ENCODE measurements at places on chromosomes 6 and 20. TPM values are rescaled to one million over a fixed set of nuclear protein-coding genes. Genes with fewer than 3 reads are reported as not detected.

The SLC22A16 gene
- total RNA-seq, result not detected

The ZBTB46 gene
- 0.59 TPM for total RNA-seq

The CLIC5 gene
- total RNA-seq, result not detected

The LAMA4 gene
- total RNA-seq, result 174 TPM

The FRK gene
- 0.09 TPM for total RNA-seq

The EYS gene
- total RNA-seq, result 0.05 TPM

The BPIFA1 gene
- total RNA-seq, result not detected

The TREM2 gene
- 0.14 TPM for total RNA-seq

The PFDN6 gene
- total RNA-seq, result 29.2 TPM

The POPDC3 gene
- total RNA-seq, result 13.7 TPM

The ZFP57 gene
- 0.69 TPM for total RNA-seq

The ECT2L gene
- not detected for total RNA-seq

The PKIB gene
- 5.9 TPM for total RNA-seq

The VGLL2 gene
- not detected for total RNA-seq

The GGTLC1 gene
- not detected for total RNA-seq

The CST4 gene
- not detected for total RNA-seq

The MAP7 gene
- total RNA-seq, result 0.30 TPM

The RIPPLY2 gene
- total RNA-seq, result not detected

The HLA-G gene
- total RNA-seq, result not detected

The RFX6 gene
- not detected for total RNA-seq

The TSBP1 gene
- total RNA-seq, result not detected

The BEND6 gene
- 14.3 TPM for total RNA-seq

The CARMIL1 gene
- total RNA-seq, result 4.5 TPM

The C6orf52 gene
- 0.30 TPM for total RNA-seq

The PRKN gene
- total RNA-seq, result 0.30 TPM

The MEP1A gene
- total RNA-seq, result not detected

The ZNF391 gene
- total RNA-seq, result 2.4 TPM

The CPXM1 gene
- 3.9 TPM for total RNA-seq

The LRP11 gene
- 130 TPM for total RNA-seq

The BNIP5 gene
- not detected for total RNA-seq

The PPP1R16B gene
- total RNA-seq, result 0.30 TPM

The FKBP5 gene
- total RNA-seq, result 1.8 TPM

The TENT5A gene
- total RNA-seq, result 91.7 TPM

The ARMH2 gene
- total RNA-seq, result not detected

The IER3 gene
- 95.7 TPM for total RNA-seq

The NFKBIE gene
- total RNA-seq, result 5.6 TPM

The OPRL1 gene
- total RNA-seq, result 3.0 TPM

The ORC3 gene
- total RNA-seq, result 24.6 TPM

The CEP250 gene
- total RNA-seq, result 50.5 TPM

The PRICKLE4 gene
- total RNA-seq, result 1.2 TPM

The MAFB gene
- 0.14 TPM for total RNA-seq

The KCNQ5 gene
- 5.0 TPM for total RNA-seq

The TNFAIP3 gene
- 85.5 TPM for total RNA-seq

The ACTL10 gene
- total RNA-seq, result 2.7 TPM

The RAET1L gene
- not detected for total RNA-seq

The C6orf58 gene
- total RNA-seq, result not detected

The GHRH gene
- not detected for total RNA-seq

The PPIL6 gene
- 2.9 TPM for total RNA-seq

The TFEB gene
- total RNA-seq, result 5.3 TPM

The C2 gene
- 0.42 TPM for total RNA-seq

The OR2J3 gene
- not detected for total RNA-seq

The PRDM1 gene
- total RNA-seq, result 8.0 TPM

The NINL gene
- total RNA-seq, result 9.5 TPM

Data from smooth muscle cell of the umbilical artery (primary cell).